ENCODE measurements at places on chromosomes 6 and 20.

DNA sequence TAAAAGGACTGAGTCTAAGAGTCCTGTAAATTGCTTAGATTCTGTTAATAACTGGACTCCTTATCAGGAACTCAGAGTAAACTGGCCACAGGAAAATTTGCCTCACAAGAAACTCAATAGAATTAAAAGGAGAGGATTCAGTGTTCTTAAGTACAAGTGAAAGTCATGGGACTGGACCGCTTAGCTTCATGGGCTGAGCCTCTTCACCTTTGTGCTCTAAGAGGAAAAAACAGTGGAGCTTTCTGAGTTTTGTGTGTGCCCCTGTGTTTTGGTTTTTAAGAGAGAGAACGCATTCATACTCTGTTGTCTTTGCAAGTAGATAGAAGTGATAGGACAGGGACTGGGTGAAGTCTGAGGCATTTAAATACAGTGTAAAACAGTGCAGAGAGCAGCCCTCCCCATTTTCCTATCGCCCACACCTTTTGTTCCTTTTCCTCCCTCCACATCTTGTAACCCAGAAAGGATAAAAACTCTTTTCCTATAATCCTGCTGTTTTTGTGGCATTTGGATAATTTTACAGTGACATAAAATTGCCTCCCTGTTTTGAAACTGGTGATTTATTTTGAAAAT, 49.6 kb downstream of the FOXO3 start:
- no peak for DNase-seq

DNA sequence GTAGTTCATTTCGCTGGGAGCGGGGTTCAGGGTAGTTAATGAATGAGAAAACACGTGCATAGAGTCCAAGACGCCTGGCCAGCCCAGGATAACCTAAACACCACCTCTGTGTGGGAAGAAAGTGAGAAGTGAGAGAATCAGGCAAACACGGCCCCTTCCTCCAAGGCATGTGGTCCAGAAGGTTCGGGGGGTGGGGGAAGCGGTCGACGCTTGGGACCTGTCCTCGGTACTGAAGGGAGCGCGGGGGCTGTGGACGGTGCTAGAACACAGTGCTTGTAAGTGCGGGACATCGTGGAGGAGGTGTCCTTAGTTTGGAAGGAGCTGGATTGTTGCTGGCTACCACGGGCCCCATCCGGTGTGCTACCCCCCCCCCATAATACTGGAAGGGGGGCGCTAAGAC, 1.7 kb upstream of the VSTM2L start:
- DNase-seq: peak; percentile 78

GRCh38 chr6:91877994-91878393, 1291.1 kb upstream of the MAP3K7 start:
- no peak for DNase-seq

- DNase-seq: no peak
Observed at GRCh38 chr20:61694682-61695081, 371.0 kb downstream of the TAF4 start.

DNA sequence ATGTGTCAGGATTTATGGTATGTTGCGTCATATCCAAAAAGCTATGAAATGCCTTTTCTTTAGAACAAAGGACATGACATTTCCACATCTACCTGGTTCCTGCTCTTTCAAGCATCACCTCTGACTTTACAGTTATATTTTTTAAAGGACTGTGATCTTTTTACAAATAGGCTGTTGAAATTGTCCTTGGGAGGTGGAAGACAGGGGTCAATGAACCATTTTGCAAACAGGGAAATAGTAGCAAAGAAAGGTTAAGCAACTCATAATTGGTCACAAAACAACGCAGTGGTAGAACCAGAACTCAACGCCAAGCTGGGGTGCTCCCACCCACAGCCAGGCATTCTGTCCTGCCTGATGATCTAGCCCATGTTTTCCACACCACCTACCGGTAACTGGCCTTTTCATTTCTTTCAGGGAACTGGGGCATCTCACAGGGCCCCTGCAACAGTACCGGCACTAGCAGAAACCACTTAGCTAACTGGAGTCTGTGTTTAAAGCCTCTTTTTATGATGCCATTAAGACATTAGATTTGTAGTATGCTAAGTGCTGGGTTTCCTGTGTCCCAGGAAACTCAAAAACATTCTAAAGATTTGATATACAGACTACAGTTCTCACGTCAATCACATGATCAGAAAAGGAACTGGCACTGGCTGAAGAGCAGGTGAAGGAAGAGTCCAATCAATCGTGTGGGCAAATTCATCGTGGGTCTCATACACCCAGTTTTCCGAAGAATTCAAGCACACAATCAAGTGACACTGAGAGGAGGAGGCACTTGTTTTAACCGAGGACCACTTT, 13.9 kb downstream of the ZNF217 start:
- DNase-seq: no peak

- no peak for DNase-seq
Observed at GRCh38 chr20:45229264-45230056, 8.3 kb downstream of the SEMG2 start.

GRCh38 chr6:98487612-98488011, 346.8 kb upstream of the POU3F2 start:
- peak; percentile 61 for DNase-seq

GRCh38 chr6:16539086-16539931, 222.0 kb downstream of the ATXN1 start:
- no peak for DNase-seq

DNA sequence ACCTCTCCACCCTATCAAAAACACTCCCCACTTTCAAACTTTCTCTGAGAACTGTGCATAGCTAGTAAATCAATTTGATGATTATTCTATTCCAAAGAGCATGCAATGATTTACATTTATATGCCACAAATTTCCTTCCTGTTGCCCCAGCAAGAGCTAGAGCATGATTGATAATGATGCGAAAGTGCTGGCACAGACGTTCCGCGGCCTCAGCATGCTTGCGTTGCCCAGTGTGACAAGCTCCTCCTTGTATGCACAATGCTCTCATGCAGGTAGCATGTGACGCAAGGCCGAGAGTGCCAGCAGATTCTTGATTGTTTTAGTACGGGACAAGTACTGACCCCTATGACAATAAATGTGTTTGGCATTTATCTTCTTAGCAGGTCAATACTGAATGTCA, 696.3 kb upstream of the SLC35B3 start:
- DNase-seq: no peak

Measured in ecto neural progenitor cell (in vitro differentiated cells).